ENCODE measurements at places on chromosomes 6 and 20.

GRCh38 chr6:167479301-167479700, 154.4 kb downstream of the TTLL2 start:
- no peak for DNase-seq

DNA sequence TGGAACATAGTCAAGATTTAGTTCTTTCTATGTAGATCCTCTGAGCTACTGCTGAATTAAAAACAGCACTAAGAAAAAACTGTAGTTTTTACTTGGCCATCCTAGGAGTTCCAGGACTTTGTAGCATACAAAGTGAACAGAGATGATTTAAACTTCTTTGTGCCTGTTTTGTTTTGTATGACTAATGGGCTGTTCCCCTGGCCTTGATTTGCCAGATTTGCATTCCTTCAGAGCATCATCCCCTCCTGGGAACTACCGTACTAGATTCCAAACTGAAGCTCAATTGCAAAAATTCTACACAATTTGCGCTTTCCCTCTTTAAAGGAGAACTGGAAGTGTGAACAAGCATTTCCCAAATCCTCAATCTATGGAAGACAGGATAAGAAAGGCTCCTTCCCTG, 23.1 kb downstream of the ACOT13 start:
- DNase-seq, result no peak

- DNase-seq, result no peak
Measured at GRCh38 chr20:63500151-63500901, 1.4 kb upstream of the EEF1A2 start.

- DNase-seq, result no peak
Measured at GRCh38 chr6:137353842-137354397, 134.7 kb upstream of the IFNGR1 start.

- no peak for DNase-seq
Measured at GRCh38 chr6:140061110-140062042, 686.9 kb upstream of the CITED2 start.

- no peak for DNase-seq
Measured at GRCh38 chr6:138415125-138415524, 11.1 kb downstream of the HEBP2 start.

- DNase-seq, result no peak
Measured at GRCh38 chr6:80182308-80182707, 75.8 kb downstream of the BCKDHB start.
